AG04449 (cell line): ENCODE measurements at places on chromosomes 12 and 14.

DNA sequence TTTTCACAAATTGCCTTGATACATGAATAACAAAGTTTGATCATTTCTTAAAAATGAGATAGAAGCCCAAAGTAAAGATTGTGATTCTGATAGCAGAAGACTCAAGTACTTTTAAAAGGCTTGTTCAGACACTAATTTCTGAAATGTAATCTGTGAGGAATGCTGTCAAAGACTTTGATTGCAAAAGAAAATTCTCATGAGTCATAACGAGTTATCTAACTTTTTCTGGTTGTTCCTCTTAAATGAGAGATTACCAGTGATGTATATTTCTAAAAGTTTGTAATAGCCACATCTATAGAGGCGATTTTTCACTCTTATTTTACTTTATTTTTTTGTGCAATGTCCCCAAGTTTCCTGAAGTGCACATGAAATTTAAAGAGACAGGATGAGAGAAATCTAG, 7.0 kb downstream of the PYGL start:
- peak; percentile 46 for DNase-seq

GRCh38 chr12:25806271-25806670, 152.2 kb upstream of the RASSF8 start:
- DNase-seq = no peak

- DNase-seq = no peak
Observed at GRCh38 chr14:76760331-76761135, 735 bp upstream of the VASH1 start.

GRCh38 chr12:13069380-13069779, 25.2 kb downstream of the FAM234B start:
- no peak for DNase-seq

DNA sequence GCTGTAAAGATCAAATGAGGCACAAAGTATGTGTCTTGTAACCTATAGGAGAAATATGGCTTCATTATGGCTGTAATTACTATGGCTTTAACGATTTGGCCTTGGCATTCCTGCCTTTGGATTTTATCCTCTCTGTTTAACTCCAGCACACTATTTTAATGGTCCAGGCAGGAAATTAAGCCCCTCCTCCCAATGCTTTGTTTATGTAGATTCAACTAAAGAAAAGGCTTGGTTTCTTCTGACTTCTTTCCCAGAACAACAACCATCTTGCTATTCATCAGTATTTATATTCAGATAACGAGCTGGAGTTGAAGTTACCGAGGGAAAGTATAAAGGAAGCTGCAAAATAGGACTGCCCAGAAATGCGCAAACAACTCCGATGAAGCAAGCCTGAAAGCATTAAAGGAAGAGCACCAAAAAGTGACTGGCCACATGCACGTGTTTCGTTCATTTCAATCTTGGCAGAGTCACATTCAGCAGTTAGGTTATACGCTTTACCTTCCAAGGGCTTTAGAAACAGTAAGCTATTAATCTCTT, 104.6 kb downstream of the NELL2 start:
- no peak for DNase-seq

- DNase-seq = no peak
Observed at GRCh38 chr12:122227341-122227740, 1.5 kb upstream of the DIABLO start.
